Tongue (tissue), 3 donors: ENCODE measurements at places on chromosomes 12 and 14. TPM values are rescaled to one million over a fixed set of nuclear protein-coding genes. Genes with fewer than 3 reads are reported as not detected.

DNA sequence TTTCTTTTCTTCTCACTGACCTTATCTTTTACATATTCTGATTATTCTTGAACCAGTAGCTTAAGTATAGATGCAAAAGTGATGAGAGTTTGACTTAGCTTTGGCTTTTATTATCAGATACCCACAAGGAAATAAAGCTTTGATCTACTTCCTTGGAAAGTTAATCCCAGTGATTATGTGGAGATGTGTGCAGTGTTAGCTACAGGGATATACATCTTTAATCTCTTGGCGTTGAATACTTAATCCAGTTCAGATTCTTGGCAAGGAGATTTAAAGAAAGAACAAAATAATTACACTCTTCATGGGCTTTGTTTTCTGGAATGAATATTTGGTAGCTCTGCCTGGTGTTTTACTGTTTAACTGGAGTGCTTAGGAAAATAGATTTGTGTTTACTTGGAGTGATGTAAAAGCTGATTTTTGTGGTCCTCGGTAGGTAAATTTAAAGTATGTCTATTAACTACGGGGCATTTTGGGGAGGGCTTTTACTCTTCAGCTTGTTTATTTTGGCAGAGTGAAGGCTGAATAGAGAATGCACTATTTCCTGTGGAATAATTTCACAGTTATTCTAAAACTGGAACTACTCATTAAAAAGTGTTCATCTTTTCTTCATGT, 150.1 kb upstream of the LRIG3 start:
- DNase-seq = no peak

- DNase-seq = peak; percentile 17
These were observed 208.0 kb downstream of the NOVA1 start for GRCh38 chr14:26389646-26390508.

DNA sequence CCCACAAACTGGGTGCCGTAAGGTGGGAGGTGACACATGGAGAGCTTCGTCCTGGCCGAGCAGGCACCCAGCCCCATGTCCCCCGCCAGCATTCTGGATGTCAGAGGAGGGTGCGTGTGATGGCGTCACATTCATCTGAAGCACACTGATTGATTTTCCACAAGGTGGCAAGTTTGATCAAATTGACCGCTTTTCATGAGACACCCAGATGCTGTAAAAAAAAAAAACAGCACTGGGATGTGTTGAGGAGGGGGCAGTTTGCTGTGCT, 24.2 kb downstream of the SLC25A29 start:
- DNase-seq = no peak

- peak; percentile 11 for DNase-seq
These were observed 28.3 kb downstream of the C12orf75 start for GRCh38 chr12:105358789-105359188.

DNA sequence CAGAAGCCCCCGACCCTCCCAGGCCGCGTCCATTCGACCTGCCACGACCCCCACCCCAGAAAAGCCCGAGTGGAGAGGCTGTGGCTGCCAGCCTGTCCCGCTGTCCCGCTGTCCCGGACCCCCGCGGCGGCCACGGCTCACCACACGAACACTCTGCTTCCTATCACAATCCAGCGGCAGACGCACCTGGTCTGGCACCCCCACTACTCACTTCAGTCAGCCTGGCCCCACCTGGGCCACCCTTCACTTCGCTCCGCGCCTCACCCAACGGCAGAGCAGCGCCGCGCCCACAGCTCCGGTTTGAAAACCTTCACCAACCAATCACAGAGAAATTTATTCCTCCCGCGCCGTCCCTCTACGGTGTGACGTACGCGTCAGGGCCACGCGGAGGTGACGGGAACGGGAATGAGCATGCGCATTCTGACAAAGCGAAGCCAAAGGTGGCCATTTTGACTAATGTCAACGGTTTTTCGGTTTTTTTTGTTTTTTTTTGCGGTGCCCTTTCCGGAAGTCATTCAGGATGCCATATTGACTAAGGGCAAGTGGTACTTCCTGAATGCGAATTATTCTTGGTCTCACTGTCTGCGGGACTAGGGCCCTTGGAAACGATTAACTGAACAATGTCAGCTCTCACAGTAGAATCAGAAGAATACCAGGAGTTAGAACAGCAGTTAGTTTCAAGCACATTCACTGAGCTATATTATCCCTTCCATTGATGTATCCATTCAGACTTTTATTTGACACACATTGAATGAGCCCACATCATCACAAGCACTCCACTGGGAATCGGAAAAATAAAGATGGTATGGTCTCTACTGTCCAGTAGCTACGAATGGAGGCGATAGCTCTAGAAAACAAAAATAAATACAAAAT, at the start of gene RACGAP1:
TSS of gene RACGAP1 (minus strand) at position 308 of the 873 bp plus-strand sequence. CDS start 8,779 bp downstream, outside the sequence.
- peak; percentile 100 for DNase-seq

DNA sequence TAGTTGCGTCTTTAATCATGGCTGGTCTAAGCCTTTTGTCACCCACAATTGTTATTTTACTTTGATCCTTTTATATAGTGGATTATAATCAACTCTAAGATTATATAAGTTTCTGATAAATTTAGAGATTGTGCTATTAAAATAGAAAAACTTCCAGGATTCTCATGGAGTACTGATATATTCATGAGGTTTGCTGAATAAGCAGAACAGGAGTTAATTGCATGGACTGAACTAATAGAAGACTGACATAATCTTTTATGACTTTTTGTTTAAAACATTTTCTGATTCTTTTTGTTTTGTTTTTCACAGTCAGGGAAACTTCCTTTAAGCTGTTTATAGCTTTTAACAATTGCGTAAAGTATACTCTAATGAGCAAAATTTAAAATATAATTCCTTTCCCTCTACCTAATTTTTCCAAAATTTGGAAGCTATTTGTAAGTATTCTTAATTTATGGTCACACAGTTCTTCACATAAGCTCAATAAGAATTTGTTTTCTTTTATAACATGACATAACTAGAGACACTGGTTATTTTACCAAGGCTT, 129.9 kb upstream of the TMEM260 start:
- DNase-seq = no peak

DNA sequence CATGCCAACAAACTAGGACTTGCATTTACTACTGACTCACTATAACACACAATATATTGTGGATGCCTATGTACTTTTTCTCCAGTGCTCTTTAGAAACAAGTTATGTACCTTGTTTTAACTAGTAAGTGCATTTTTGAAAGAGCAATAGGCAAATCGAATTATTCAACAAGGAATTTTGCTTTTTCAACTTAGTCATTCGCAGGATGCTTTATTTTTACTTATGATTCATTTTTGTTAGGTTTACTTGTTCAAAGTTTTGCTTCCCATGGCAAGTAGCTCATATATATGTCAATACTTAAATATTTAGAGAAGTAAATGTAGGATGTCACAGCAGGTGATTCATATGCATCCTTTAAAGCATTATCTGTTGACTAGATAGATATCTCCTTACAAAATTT, 149.8 kb downstream of the PELI2 start:
- DNase-seq = no peak

DNA sequence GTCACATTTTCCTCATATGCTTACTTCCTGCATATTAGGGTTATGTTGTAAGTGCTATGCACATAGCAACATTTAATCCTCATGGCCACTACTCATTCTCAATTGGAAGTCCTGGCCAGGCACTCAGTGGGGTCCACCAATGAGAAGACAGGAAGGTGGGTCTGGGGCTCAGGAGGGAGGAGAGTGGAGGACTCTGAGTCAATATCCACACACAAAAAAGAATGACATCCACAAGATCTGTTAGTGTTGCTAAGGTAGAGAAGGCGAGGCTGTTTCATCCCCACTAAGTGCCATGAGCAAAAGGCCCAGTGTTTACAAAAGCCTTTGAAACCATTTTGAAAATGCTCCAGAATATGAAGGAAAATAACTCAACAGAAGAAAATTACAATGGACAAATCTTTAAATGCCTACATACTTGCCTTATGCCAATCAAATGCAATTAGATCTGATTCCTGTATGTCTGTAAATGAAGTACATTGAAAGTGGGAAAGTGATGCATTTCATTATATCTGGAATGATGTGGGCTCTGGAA, 53.9 kb downstream of the EID3 start:
- no peak for DNase-seq

DNA sequence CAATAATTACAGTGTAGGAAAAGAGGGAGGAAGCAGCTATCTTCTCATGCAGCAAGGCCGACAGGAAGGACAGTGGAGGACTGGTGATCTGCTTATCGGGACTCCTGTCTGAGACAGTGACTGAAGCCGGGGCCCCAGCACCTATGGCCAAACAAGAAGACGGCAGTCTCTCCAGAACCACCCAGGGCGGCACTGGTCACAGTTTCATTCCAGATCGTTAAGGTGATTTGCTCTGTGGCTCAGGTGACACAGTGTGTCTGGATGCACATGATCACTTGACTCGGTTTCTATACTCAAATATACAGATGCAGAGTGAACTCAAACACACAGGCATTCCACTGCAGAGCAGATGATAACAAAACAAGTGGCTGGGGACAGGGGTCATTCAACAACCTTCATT, 52.1 kb upstream of the CORO1C start:
- no peak for DNase-seq

DNA sequence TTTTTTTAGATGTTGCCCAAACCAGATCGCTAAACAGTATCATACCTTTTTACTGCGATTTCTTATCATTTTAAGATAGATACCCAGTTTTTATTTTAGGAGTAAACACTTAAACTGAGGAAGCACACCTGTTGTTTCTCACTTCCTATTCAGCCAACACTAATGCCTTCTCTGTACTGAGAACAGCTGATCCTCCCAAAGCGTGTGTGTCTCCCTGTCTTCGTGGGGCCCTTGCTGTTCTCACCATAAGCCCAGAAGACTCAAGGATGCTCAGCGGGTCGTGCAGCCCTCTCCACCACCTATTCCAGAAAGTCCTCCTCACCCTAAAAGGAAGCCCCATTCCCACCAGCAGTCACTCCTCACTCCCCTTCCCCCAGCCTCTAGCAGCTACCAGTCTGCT, 14.8 kb downstream of the PPP2R5C start:
- peak; percentile 46 for DNase-seq

DNA sequence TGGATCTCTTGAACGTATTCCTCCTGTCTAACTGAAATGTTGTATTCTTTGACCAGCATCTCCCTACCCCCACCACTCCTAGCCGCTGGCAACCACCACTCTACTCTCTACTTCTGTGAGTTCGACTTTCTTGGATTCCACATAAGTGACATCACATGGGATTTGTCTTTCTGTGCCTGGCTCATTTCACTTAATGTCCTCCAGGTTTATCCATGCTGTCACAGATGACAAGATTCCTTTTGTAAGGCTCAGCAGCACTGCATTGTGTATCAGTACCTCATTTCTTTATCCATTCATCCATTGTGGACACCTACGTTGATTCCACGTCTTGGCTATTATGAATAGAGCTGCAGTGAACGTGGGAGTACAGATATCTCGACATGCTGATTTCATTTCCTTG, 10.5 kb downstream of the PRKAB1 start:
- DNase-seq = no peak

GRCh38 chr12:104475271-104475670, 18.5 kb downstream of the CHST11 start:
- no peak for DNase-seq

DNA sequence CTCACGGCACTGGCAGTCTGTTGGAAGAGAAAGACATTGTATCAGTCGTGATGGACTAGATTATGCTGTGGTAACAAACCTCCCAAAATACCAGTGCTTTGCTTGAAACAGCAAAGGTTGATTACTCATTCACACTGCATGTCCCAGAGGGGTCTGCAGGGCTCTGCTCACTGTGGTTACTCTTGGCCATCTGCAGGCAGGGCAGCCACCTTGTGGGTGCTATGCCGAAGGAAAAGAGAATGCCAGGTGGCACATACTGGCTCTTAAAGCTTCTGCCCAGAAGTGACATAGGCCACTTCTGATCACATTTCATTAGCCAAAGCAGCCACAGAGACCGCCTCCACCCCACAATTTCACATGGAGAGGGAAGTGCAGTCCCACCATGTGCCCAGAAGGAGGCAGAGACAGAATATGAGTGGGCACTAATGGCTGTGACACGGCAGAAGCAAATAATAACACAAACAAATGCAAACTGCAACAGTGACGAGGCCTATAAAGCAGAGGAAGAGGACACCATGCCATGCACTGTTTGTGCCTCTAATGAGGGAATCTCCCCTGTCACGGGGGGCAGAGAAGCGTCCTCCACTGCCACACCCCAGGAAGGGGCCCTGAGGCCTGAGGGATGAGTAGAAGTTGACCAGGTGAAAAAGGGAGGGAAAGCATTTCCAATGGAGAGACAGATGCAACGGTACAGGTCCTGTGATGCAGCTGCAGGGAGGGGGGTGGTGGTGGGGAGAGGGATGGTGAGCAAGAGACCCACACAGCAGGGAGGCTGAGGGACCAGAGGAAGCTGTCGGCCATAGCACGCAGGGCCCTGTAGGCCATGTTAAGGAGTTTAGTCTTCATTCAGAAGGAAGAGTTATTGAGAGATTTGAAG, 51.7 kb upstream of the KICS2 start:
- DNase-seq = peak; percentile 7

GRCh38 chr12:3000548-3001275, 41.5 kb downstream of the TEAD4 start:
- DNase-seq = no peak

DNA sequence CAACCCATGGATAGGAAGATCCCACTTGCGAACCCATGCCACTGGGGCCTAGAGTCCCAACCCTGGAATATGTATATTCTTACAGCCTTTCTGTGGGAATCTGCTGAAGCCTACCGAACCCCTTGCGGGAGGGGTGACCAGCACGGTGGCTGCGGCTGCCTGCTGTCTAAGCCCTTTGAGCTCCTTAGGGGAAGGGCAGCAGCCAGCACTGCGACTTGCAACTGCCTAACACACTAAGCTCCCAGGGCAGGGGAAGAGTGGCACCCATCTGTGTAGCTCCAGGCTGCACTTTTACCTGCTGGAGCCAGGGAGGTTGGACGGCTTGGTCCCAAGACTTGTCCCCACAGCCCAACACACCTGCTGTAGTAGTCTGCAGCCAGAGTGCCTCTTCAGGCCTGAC, 1968.7 kb upstream of the FLRT2 start:
- no peak for DNase-seq

DNA sequence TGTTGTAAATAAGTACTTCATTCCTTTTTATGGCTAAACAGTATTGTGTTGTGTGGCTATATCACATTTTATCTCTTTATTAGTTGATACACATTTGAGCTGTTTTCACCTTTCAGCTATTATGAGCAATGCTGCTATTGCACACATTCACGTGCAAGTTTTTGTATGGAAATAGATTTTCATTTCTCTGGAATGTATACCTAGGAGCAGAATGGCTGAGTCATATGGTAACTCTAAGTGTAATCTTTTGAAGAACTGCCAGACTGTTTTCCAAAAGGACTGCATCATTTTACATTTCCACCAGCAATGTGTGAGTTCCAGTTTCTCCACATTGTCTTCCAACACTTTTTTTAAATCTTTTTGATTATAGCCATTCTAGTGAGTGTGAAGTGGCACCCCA, 134.0 kb downstream of the SRGAP1 start:
- DNase-seq = no peak

Gene PLBD1
- total RNA-seq = 16.9 TPM

Gene KLRK1
- 1.7 TPM for total RNA-seq

Gene ACOT4
- not detected for total RNA-seq

Gene KRT2
- not detected for total RNA-seq

Gene RERG
- total RNA-seq = 18.9 TPM

Gene IFNG-AS1
- 3.3 TPM for total RNA-seq

Gene WSCD2
- 5.5 TPM for total RNA-seq

Gene IQSEC3
- total RNA-seq = 0.82 TPM

Gene GALNT9
- total RNA-seq = 0.92 TPM
